Gastrocnemius medialis (tissue), 4 donors: ENCODE measurements at places on chromosomes 1 and 21.

- no peak overlapping the region for H3K4me3 ChIP-seq
- no peak for DNase-seq
- no peak overlapping the region for H3K27ac ChIP-seq
- no peaks in the 10 kb centered on the region for H3K27me3 ChIP-seq
- peaks cover 10% of the 10 kb centered on the region for H3K4me1 ChIP-seq
- H3K36me3 ChIP-seq = no peaks in the 10 kb centered on the region
These were observed 41.7 kb downstream of the PSMG1 start for GRCh38 chr21:39141502-39141901.

DNA sequence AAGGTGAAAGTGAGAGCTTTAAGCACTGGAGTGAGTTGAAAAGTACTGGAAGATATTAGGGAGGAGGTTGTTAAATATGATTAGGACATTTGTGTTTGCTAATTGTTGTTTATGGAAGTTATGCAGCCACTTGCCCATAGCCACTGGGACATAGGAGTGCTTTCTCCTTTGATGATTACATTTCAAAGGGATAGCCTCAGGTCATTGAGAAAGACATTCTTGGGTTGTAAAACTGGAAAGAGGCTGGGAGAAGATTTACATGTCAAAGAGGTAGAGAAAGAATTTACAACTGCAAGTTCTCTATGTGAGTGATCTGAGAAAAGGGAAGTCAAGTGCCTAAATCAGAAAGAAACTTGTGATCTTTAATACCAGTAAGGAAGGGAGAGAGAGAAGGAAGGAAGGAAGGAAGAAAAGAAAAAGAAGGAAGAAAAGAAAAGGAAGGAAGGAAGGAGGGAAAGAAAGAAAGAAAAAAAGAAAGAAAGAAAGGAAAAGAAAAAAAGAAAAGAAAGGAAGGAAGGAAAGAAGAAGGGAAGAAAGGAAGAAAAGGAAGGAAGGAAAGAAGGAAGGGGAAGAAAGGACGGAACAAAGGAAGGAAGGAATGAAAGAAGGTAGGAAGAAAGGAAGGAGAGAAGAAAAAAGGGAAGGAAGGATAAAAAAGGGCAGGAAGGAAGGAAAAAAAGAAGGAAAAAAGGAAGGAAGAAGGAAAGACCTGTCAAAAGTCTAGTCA, 284.6 kb upstream of the DPYD start:
- no peak overlapping the region for H3K4me3 ChIP-seq
- no peak overlapping the region for H3K27ac ChIP-seq
- H3K27me3 ChIP-seq = no peaks in the 10 kb centered on the region
- no peaks in the 10 kb centered on the region for H3K4me1 ChIP-seq
- H3K36me3 ChIP-seq = no peaks in the 10 kb centered on the region
- no peak for DNase-seq

DNA sequence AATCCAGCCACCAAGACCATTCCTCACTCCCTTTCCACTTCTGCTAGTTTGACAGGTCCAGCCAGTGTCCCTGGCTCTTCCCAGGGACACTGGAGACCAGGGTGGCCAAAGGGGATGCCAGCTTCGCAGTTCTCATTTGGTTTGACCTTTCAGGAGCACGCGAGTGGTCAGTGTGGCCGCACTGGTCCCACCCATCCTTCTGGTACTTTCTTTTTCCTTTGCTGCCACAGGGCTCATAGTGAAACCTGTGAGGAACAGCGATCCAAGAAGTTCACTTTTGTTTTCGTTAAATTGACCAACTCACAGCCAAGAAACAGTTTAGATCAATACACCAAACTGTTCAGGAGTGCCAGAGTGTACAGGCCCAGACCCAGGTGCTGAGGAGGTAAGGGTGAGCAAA, 14.4 kb upstream of the EVA1B start:
- no peak for DNase-seq
- H3K4me1 ChIP-seq = peaks cover 7% of the 10 kb centered on the region
- no peak overlapping the region for H3K27ac ChIP-seq
- no peaks in the 10 kb centered on the region for H3K27me3 ChIP-seq
- H3K4me3 ChIP-seq = no peak overlapping the region

- H3K36me3 ChIP-seq = no peaks in the 10 kb centered on the region
- H3K27me3 ChIP-seq = no peaks in the 10 kb centered on the region
- no peak overlapping the region for H3K27ac ChIP-seq
- H3K4me1 ChIP-seq = no peaks in the 10 kb centered on the region
These were observed 121.5 kb downstream of the CHRM3 start for GRCh38 chr1:239507826-239508225.

GRCh38 chr21:41919666-41920398, 34.0 kb downstream of the C2CD2 start:
- DNase-seq = no peak
- H3K27ac ChIP-seq = no peak overlapping the region
- H3K36me3 ChIP-seq = no peaks in the 10 kb centered on the region
- no peak overlapping the region for H3K4me3 ChIP-seq
- no peaks in the 10 kb centered on the region for H3K4me1 ChIP-seq

DNA sequence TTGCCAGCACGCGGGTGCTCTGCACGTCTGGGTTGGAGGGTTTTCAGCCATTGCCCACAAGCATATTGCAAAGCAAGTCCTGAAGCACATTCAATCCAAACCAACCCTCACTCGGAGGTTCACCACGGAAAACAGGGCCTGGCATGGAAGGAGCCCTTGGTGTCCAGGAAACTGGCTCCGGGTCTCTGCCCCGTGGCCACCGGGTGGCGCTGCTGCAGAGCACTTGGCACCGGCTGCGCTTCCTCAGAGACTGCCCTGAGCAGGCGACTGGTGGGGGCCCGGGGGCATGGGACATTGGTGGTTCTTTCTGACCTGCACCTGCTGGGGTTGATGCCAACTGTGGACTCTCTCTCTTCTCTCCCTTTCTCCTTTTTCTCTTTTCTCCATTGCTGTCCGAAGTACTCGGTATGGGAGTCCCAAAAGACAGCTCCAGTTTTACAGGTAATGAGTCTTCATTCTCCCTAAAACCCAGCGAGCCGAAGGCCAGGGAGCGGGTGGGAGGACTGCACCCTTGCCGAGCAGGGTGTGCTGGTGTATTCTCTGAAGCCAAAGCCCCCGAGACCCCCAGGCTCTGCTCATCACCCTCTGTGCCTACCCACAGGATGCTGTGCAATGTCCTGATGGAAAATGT, 4.1 kb upstream of the KCNAB2 start:
- H3K4me3 ChIP-seq = no peak overlapping the region
- no peak for DNase-seq
- no peaks in the 10 kb centered on the region for H3K36me3 ChIP-seq
- no peak overlapping the region for H3K27ac ChIP-seq
- no peaks in the 10 kb centered on the region for H3K4me1 ChIP-seq
- no peaks in the 10 kb centered on the region for H3K27me3 ChIP-seq

DNA sequence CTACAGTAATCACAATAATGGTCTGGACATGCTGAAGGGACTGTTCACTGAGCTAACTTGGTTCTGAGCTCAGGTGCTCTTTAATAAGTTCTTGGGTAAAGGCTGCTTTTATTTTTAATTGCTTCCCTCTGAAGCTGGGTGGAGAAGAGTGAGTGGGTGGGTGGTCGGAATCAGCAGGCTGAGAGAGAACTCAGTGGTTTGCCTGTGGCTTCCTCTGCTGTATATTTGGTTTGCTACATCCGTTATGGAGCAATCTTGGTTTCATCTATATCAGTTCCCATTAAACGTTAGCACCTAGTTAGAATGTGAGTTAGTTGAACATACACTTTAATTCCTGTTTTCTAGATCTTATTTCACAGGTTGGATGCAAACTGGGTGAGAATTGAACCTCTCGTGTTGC, 23.3 kb downstream of the CNIH4 start:
- H3K36me3 ChIP-seq = no peaks in the 10 kb centered on the region
- DNase-seq = no peak
- H3K27me3 ChIP-seq = no peaks in the 10 kb centered on the region
- no peak overlapping the region for H3K4me3 ChIP-seq

- no peak overlapping the region for H3K4me3 ChIP-seq
- peak overlapping the region; percentile 54 for H3K27ac ChIP-seq
- no peaks in the 10 kb centered on the region for H3K36me3 ChIP-seq
- DNase-seq = no peak
- no peaks in the 10 kb centered on the region for H3K27me3 ChIP-seq
These were observed 77.6 kb downstream of the PGBD5 start for GRCh38 chr1:230348386-230349019.

- H3K36me3 ChIP-seq = no peaks in the 10 kb centered on the region
- no peak overlapping the region for H3K27ac ChIP-seq
- peaks cover 35% of the 10 kb centered on the region for H3K4me1 ChIP-seq
- no peak for DNase-seq
These were observed 62.8 kb downstream of the IRF2BP2 start for GRCh38 chr1:234546890-234547788.

- H3K27me3 ChIP-seq = no peaks in the 10 kb centered on the region
- H3K36me3 ChIP-seq = no peaks in the 10 kb centered on the region
- peak overlapping the region; percentile 95 for H3K4me3 ChIP-seq
These were observed 634 bp downstream of the MYCBP start for GRCh38 chr1:38872401-38873026.

GRCh38 chr21:29092102-29092959, 18.9 kb upstream of the CCT8 start:
- H3K27me3 ChIP-seq = no peaks in the 10 kb centered on the region
- peak overlapping the region; percentile 22 for H3K27ac ChIP-seq
- no peaks in the 10 kb centered on the region for H3K36me3 ChIP-seq
- no peak overlapping the region for H3K4me3 ChIP-seq

DNA sequence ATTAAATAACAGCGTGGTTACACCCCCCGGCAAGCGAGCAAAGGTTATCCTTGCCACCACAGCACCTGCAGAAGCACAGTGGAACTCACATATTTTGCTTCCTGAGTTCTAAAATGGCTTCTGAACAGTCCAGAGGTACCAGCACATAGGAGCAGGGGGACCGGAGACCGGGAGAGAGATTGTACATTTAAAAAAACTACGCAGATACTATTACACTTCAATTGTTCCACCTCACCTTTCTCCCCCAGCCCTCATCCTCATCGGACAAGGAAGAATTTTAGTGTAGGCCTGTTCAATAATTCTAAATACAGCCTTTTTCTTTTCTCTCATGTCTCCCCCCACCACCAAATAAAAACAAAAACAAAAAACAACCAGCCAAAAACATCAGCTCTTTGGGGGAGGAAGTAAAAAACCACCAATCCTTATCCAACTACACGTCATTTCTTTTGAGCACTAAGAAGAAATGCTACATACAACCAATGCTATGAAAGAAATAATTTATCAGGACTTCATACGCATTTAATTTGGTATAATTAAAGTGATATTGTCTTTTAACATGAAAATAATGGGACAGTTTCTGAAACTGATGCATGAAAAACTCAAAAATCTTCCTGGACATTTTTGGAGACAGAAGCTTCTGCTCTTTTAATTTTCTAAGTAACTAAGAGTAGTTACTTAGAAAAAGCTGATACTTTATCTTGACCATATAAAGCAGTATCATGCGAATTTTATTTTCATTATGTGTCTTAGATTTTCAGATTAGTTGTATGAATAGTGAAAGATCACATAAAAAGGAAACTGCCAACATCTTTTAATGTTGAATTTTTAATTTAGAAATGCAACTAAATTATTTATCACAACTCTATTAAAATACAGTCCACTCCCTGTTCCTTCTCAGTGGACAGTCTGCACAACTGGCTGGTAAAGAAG, 9.1 kb downstream of the CDKN2C start:
- H3K4me3 ChIP-seq = peak overlapping the region; percentile 89
- H3K27me3 ChIP-seq = no peaks in the 10 kb centered on the region
- no peaks in the 10 kb centered on the region for H3K36me3 ChIP-seq
- peak overlapping the region; percentile 98 for H3K27ac ChIP-seq
- no peak for DNase-seq

- H3K4me3 ChIP-seq = no peak overlapping the region
- no peak for DNase-seq
- H3K27ac ChIP-seq = peak overlapping the region; percentile 22
- no peaks in the 10 kb centered on the region for H3K36me3 ChIP-seq
- peaks cover 11% of the 10 kb centered on the region for H3K4me1 ChIP-seq
These were observed 49.0 kb upstream of the CLIC4 start for GRCh38 chr1:24696041-24696755.

DNA sequence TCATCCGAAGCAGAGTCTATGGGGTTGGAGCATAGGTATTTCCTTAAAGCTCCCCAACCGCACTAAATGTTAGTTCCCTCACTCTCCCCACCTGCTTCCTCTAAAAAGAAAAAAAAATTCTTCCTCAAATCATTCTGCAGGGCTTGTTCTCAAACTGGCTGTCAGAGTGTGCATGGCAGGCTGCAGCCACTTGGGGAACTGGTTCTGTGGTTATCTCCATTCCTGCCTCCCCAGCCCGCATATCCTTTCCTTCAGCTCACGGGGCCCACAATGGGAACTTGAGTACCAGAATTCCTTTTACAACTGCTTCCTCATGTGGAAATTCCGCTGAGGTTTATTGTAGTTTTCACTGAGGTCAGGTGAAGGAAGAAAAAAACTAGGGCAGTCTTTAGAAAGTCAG, 159.2 kb downstream of the PIGK start:
- no peak overlapping the region for H3K4me3 ChIP-seq
- no peaks in the 10 kb centered on the region for H3K36me3 ChIP-seq
- no peaks in the 10 kb centered on the region for H3K4me1 ChIP-seq
- DNase-seq = no peak

- no peak overlapping the region for H3K4me3 ChIP-seq
- no peak overlapping the region for H3K27ac ChIP-seq
- H3K36me3 ChIP-seq = no peaks in the 10 kb centered on the region
- no peaks in the 10 kb centered on the region for H3K4me1 ChIP-seq
- H3K27me3 ChIP-seq = no peaks in the 10 kb centered on the region
These were observed 57.4 kb downstream of the BRINP2 start for GRCh38 chr1:177227978-177228692.

- no peak for DNase-seq
- H3K27me3 ChIP-seq = no peaks in the 10 kb centered on the region
- H3K4me1 ChIP-seq = no peaks in the 10 kb centered on the region
- no peak overlapping the region for H3K4me3 ChIP-seq
- H3K27ac ChIP-seq = no peak overlapping the region
- H3K36me3 ChIP-seq = no peaks in the 10 kb centered on the region
These were observed 487.6 kb upstream of the CAMK1G start for GRCh38 chr1:209095627-209096595.

DNA sequence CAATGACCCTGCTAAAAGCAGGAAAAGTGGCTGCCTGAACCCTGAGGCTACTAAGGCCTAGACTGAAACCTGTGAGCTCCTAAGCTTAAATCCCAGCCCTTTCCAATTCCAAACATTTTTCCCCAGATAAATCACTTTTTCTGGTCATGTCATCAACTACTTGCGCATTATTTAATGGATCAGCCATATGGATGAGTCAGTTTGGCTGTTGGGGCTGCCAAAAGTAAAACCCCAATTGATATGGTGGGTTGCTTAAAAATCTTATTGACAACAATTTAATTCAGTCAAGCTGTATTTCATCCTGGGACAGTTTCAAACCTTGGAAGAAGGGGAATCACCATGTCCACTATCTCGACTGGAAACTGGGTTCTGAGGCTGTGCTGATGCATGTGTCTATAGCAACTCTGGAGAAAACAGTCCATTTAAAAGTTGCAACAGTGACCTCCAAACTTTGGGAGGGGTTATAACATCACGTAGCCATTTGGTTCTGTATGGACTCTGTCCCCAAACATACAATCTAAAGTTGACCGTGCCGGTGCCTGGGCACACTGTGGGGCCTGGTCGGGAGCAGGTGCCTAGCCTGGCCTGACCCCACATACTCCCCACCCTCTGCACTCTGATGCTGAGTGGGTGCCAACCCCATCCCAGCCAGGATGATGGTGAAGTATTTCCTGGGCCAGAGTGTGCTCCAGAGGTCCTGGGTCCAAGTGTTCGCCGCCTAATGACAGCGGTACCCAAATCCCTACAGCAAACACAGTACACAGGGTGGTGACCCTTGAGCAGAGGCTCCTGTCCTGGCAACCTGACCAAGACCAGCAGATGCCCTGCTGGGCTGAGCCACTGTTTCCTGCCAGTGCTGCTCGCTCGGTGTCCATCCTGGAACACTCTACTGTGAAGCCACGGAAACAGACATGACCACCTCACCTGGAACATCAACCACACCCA, 46.5 kb upstream of the LRRC52 start:
- no peak overlapping the region for H3K27ac ChIP-seq
- H3K4me3 ChIP-seq = no peak overlapping the region
- DNase-seq = no peak
- H3K4me1 ChIP-seq = peaks cover 16% of the 10 kb centered on the region
- H3K36me3 ChIP-seq = no peaks in the 10 kb centered on the region
- no peaks in the 10 kb centered on the region for H3K27me3 ChIP-seq
